ENCODE measurements at places on chromosomes 7 and 10.
A peak's percentile ranks its signal among the peaks of the same experiment; 100 is the strongest.

DNA sequence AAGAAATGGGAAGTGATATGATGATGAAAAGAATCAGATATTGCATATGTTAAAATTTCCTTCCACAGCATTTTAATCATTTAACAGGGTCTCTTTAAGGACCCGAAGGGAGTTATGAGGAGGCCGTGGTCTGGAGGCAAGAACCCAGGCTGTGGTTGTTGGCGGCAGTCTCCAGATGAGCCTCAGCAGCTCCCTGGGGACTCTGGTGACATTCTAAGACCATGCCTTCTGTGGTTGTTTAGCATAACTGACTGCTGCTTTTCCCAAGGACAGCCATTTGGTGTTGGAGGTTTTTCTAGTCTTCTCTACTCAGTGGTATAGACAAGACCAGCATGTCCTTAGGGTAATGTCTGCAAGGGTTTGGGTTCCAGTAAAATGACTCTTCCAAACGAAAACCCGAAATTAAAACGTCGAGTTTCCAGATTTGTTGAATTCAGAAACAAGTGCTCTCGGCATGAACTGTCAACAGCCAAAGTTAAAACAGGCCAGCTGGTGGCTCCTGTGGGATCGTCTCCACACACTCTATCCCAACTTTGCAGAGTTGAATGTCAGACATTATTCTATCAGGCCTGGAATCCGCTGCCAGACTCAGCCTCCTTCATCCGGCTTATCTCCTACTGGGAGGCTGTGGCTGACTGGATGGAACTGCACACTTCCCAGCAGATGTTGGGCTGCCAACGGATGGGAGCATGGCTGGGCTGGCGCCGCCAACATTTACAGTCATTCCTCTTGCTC is 183.1 kb downstream of the TAX1BP1 start:
- DNase-seq: peak; percentile 55

DNA sequence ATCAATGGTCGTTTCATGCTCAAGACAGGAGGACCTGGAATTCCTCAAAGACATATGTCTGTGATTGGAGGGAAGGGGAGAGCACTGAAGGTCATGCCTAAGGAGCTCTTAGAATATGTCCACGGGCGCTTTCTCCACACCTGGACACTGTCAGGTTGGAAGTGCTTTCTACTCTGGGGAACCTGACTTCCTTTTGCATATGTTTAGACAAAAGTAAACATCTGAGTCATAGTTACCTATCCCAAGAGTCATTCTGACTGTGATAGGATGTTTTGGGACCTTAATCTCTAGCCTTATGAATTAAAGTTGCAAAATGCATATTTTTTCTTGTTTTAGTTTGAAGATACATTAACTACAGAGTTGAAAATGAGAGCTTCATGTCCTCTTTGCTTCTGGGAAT is 251.7 kb downstream of the KLF6 start:
- DNase-seq: no peak

- DNase-seq: peak; percentile 47
Observed at GRCh38 chr10:74081192-74081803, 69.3 kb downstream of the AP3M1 start.

DNA sequence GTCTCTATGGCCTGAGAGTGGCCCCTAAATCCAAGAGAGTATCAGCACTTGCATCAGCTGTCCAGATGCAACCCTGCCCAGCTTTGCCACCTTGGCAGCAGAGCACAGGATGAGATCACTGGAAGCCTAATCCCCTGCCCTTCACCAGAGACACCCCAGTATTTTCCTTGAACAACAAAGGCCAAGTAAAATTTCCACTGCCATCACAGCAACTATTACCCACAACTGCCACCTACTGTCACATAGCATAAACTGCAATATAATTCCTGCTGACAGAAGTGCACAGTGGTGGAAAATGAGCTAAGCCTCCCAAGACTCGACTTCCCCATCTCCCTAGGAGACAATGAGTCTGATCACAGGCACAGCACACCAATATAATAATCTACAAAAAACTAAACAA is 462.8 kb upstream of the ZWINT start:
- peak; percentile 7 for DNase-seq

GRCh38 chr7:105794741-105795729 is 81.4 kb downstream of the ATXN7L1 start:
- DNase-seq: peak; percentile 78

DNA sequence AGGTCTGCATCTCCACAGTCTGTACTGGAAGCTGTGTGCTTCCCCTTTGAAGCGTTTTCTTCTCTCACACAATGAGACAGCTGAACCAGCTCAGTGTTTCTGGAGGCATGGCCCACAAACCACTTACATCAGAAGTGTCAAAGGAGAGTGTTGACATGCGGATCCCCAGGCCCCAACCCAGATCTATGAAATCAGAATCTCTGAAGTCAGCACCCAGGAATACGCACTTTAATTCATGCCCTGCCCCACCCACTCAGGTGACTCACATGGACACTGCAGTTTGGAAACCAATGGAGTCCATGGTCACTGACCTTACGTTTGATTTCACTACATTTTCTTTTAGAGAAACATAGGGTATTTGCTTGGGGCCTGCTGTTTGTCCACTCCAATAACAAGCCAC is 19.0 kb downstream of the TLL2 start:
- DNase-seq: no peak

GRCh38 chr7:85023916-85024315 is 162.9 kb downstream of the SEMA3D start:
- DNase-seq: peak; percentile 22

DNA sequence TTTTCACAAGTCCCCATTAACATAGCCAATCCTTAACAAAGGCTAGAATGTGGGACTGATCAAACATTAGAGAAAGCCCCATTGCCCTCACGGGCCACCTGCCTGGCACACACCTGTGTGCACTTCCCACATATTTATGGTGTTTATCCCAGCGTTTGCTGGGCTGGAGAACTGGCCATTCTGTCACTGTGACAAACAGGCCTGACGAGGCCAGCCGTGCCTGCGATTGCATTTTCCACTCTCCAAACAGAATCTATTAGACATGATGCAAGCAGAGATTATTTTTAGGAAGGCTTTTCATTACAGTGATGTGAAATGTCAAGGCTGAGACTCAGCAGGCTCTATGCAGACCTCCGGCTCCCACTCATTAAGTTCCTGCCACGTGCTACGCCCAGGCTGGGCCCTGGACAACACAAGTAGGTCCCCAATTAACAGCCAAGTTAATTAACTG is 20.4 kb downstream of the PTPRN2 start:
- no peak for DNase-seq

GRCh38 chr7:36474283-36475010 is 84.8 kb downstream of the ANLN start:
- DNase-seq: no peak

DNA sequence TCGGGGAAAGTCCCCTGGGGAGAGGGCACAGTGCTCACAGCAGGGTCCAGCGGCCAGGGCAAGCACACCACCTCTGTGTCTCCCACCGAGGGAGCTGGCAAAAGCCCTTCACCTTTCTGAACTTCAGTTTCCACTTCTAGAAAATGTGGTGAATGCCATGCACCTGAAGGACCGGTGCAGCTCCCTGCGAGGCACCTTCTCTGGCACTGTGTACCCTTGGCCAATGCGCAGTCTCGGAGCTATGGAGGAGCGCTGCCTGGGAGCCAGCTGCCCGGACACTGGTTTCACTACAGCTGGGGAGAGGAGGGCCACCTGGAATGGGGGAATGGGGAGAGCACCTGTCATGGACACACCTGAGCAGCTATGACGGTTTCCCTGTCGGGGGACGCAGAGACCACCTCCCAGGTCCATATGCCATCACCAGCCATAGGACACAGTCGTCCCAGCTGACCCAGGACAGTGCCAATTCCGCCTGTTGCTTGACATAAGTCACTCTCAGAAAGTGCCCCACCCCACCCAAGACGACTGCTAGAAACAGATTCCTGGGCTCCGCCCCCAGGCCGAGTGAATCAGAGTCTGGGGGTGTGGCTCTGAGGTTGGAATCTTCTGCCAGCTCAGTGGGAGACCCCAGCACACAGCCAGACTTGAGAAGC is 16.8 kb downstream of the RASGEF1A start:
- DNase-seq: no peak

DNA sequence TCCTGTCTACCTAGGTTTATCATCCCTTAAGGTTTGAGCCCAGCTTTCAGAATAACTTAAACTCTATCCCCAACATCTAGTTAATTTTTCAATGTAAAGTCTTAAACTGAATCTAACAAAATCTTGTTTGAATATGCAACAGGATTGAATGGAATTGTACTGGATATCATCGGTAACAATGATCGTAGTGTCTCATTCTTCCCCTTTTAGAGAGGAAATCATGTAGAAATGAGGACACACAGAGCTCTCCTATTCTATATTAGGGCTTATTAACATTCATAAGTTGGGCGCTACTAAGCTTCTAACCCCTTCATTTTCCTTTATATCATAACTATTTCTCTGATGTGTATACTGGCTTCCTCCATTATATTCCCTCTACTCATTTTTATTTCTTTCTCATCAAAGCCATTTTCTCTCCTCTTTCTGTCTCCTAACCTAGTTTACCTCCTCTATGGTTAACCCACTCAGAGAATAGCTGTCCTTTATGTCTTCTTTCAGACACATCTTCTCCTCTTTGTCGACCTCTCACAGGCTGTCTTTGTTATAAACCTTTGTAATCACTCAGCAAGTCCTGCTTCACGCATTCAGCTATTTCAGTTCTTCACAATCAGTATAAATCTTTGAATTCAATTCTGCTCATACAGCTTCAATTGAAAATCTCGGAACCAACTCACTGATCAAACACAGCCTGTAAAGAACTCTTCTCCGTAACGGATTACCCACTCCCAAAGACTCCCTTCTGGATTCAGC is 1019.0 kb upstream of the C7orf33 start:
- DNase-seq: no peak

GRCh38 chr7:84149573-84149972 is 45.0 kb downstream of the SEMA3A start:
- DNase-seq: no peak

GRCh38 chr10:4943821-4944220 is 19.4 kb upstream of the AKR1C1 start:
- DNase-seq: no peak

DNA sequence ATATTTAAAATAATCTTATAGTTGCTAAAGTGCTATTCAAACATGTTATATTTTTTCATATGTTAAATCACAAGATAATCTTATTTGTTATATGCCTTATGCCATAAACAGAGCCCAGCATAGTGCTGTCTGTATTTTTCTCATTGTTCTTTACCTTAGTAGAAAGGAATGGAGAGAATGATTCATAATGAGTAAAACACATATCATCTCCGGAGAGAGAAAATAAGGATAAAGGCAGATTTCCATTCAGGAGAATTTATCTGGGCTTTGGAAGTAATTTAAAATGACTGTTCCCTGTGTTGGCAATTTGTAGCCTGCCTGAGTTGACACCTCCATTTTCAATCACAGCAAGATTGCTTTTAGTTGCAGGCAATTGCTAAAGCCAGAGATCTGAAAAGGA is 30.2 kb downstream of the CHN2 start:
- no peak for DNase-seq

GRCh38 chr7:21603972-21604749 is 61.3 kb downstream of the DNAH11 start:
- no peak for DNase-seq

DNA sequence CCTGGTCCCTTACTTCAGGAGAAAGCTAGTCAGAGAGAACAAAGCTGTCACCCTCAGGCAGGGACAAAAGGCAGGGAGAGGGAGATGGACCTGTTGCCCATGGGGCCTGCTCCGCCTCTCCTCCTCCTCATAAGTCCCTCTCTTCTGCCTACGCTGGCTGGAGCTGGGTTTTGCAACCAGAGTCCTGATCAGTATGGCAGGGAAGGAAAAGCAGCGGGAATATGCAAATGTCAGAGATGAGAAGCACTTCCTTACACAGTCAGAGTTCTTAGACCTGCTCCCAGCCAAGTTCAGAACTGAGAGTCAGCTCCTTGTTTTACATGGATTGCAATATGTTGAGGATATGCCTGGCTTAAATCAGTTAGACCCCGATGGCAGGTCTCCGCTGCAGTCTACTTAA is 231.1 kb downstream of the ADAM12 start:
- no peak for DNase-seq

DNA sequence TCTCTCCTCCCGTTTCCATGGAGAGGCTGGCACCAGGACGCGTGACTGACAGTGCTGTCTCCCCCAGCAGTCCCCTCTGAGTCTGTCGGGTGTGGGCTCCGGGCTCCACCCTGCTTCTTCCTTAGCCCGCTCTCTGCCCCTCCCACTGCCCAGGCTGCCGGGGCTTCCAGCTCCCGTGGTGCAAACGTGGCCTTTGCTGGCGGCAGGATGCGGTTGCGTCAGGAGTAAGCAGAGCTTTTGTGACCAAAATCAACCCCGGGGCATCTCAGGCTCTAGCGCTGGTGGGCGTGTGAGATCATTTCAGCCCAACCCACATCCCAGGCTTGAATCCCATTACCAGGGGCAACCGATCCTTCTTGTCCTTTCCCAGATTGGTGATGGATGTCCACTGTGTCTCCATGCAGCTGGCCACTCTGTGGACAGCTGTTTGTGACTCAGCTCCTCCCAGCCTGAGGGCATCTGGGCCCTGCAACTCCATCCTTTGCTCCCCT is 28.2 kb downstream of the PTPRE start:
- no peak for DNase-seq

- DNase-seq: no peak
Observed at GRCh38 chr10:31345886-31346285, 26.9 kb downstream of the ZEB1 start.

DNA sequence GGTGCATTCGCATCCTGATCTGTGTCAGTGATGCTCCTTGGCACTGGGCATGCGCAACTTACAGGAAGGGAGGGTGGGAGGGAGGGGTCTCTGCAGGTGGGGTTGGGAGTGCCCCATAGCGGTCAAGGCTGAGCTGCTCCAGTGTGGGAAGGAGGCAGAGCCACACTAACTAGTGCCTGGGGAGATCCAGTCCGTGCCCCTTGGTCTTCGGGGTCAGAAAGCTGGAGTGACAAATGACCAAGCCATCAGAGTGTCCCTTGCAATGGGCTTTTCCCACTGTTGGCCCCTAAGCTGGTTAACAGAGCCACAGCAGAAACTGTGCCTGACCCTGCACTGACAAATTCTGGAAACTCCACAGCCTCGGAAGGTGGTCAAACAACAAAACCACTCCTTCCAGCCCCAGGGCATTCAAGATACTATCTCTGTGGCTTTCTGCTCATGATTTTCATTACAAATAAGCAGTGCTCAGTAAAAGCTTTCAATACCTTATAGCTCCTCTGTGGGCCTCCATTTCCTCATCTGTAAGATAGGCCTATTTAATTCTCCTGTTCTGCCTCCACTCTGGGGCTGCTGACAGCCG is 138.1 kb upstream of the UNC5B start:
- DNase-seq: no peak

GRCh38 chr7:99624484-99624883 is 7.7 kb downstream of the ZSCAN25 start:
- DNase-seq: no peak

All from NCI-H2171 treated with DMSO at 0.1 percent for 48 hours (cell line).